Activated CD4-positive, alpha-beta memory T cell treated with anti-CD3 and anti-CD28 coated beads, Interleukin-2, amount 10 ng/mL, durations not matched to agents 7 days and 5 days (primary cell): ENCODE measurements at places on chromosomes 7 and 10. TPM values are rescaled to one million over a fixed set of nuclear protein-coding genes. Genes with fewer than 3 reads are reported as not detected.

NPSR1 gene
- not detected for total RNA-seq

GDF2 gene
- total RNA-seq, result not detected

NOS3 gene
- 30.2 TPM for total RNA-seq

DNA sequence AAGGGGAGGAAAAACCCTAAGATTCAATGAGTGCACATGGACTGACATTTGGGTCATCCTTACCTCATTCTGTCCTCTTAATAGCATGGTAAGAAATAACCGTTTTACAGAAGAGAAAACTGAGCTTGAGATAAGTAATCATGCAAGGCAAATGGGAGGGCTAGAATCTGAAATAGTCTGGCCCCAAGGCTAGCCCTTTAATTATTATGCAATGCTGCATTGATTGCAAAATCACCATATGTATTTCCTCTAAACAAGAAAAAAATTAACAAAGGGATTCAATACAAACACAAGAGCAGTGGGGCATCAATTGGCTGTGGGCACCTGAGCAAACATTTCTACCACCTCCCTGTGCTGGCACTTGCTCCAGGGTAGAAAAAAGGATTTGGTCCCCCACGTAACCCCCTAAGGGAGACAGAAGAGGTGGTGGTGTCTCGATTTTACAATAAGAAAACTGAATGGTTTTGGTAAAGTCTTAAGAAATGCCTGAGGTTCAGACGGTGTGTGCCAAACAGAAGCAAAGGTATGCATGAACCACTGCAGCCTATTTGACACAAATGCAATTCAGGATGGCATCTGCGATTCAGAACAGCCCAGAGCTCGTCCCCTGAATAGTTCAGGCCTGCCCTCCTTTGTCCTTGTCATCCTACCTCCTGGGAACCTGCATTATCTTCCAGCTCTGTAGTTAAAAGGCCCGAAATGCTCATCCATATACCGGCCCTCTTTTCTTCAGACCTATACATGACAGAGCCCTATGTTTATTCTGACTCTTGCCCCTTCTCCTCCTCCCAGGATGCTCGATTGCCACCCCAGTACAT lies 23.6 kb downstream of the PIP4K2A start:
- peaks cover 29% of the 10 kb centered on the region for H3K36me3 ChIP-seq
- H3K27me3 ChIP-seq, result no peaks in the 10 kb centered on the region
- H3K4me1 ChIP-seq, result peaks cover 75% of the 10 kb centered on the region
- H3K4me3 ChIP-seq, result no peak overlapping the region
- no peak for DNase-seq

DNA sequence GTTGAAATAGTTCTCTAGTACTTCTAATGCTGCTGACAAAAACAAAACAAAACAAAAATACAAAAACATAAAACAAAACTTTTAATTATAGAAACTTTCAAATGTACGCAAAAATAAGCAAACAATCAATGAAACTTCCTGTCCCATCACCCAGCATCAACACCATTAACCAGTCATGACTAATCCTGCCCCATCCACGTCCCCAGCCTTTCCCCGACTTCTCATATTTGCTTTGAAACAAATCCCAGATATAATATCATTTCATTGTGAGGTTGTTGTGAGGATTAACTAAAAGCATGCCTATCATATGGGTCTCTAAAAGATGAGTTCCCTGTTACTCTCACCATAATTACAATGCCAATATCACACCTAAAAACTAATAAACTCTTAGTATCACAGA lies 55.7 kb downstream of the CSTF2T start:
- H3K27me3 ChIP-seq, result no peaks in the 10 kb centered on the region
- no peaks in the 10 kb centered on the region for H3K4me1 ChIP-seq
- DNase-seq, result no peak
